ENCODE measurements at places on chromosomes 2 and 18.
A peak's percentile ranks its signal among the peaks of the same experiment; 100 is the strongest.

DNA sequence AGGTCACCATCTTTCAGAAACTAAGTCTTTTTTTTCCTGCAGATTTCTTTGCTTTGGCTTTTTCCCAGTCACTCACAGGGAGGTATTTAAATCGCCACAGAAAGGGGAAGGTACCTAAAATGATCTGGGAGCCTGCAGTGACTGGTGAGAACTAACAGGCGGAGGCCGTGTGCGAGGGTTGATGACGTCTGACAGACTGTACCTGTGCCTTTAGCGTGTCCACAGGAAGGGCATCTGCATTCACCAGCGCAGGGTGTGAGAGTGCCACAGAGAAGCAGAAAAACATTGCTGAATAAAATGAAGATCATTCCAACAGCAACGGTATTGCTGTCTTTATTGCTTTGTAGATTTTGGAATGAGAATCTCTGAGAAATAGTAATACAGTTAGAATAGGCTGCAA lies 5.7 kb downstream of the CTDP1 start:
- no peak for DNase-seq

DNA sequence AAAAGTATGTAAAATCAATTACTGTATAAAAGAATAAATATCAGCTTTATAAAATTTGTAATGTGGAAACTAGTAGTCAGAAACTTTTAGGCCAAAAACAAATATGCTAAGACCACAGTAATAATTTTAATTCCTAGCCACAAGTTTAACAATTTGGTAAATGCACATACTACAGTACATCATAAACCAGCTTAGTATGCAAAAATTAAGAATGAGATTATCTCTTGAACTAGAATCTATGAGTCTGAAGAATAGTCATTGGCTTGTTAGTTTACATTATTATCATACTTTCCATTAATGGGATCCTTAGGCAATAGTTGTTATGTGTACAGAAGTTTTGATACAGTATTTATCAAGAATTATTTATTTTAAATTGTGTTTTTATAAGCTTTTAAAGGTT lies 491.9 kb upstream of the FSIP2 start:
- DNase-seq = no peak

DNA sequence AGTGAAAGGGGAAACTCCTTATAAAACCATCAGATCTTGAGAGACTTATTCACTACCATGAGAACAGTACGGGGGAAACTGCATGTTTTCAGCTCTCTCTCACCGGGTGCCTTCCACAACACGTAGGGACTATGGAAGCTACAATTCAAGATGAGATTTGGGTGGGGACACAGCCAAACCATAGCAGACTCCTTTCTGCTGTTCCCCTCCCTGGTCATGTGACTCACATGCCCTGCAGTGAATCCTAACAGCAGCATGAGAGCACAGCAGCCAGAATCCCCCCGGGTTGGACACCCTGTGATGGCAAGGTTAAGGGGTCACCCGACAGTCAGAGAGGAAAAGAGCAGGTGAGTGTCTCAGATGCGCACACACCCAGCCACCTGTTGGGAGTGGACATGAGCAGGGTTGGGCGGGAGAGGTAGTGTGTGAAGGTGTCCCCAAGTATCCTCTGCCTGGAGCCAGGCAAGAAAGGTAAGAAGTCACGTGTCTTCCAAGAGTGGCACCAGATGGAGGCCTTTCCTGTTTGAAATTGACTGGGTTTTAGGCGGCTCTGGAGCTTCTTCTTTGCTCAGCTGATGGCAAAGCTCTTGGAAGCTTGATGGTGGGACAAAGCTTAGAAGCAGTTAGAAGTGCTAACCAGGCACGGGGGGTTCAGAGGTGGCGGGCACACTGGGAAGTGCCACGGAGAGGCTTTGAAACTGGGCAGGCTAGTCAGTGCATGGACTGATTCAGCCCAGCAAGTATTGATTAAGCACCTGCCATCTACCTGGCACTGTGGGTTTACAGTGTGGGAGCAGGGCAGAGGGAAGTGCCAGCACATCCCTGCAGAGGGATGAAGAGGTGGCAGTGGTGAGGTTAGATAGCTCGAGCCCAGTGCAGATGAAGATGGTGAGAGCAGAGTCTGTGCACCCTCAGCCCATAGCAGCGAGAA lies 68.7 kb downstream of the RHOB start:
- peak; percentile 43 for DNase-seq

DNA sequence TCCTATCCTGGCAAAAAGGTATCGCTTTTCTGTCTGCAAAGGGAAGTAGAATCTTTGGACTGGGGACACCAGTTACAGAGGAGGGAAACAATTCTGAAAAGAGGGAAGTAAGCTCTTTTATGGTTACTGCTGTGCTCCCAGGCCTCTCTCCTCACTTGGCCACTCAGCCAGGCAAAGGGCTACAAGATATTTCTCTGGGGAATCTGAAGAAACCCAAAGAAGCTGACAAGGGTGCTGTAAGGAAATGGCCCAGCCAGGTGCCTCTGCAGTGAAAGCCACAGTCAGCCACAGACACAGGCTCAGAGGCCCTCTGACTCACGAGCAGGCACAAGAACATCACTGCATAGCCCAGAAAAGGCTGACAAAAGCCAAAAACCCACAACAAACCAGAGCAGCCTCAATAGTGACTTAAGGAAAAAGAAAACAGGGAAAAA lies 5.8 kb downstream of the HDLBP start:
- no peak for DNase-seq

DNA sequence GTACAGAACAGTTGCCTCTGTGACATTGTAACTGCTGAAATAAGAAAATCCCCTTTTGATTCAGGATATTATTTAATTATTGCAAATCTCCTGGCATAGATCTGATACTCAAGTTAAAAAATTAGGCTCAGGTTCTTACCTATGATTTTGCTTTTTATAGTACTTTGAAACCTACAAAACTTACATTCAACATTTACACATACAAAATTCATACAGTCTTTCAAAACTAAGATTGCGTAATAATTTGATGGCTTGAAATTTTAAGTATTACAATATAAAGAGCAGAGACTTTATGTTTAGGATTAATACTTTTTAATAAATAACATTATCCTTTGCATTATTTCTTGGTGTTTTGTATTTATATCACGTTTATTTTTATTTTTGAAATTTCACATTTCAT lies 291.1 kb downstream of the CCDC102B start:
- DNase-seq = no peak

- DNase-seq = no peak
Observed at GRCh38 chr2:197081294-197081693, 154.8 kb upstream of the PGAP1 start.

DNA sequence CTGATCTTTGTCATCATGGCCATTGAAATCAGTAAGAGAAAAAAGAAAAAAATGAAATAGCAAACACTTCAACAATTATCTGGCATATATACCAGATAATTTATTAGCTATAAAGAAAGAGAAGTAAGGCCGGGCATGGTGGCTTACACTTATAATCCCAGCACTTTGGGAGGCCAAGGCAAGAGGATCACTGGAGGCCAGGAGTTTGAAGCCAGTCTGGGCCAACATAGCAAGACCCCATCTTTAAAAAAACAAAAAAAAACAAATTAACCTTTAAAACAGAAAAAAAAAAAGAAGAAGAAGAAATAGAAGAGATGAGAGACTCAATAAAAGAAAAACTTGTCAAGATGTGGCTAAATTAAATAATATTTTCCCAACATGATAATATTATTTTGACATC lies 61.6 kb upstream of the TGIF1 start:
- DNase-seq = no peak

- no peak for DNase-seq
Observed at GRCh38 chr2:5908071-5908470, 215.9 kb downstream of the SOX11 start.
